ENCODE measurements at places on chromosomes 5 and 9.

DNA sequence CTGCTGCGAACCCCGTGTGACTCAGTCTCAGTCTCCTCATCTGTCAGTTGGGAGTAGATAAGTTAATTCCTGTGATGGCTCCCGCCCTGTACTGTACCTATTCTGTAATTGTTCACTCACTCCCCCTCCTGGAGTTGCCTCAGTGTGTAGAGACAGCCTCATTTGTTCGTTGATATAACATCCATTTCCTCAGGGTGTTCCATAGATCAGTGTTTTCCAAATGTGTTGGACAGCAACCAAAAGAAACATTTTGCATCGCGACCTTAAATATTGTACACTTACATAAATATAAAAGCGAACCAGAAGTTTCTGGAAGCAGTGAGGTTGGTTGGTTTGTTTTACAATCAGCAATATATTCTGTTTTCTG is 698 bp downstream of the NFX1 start:
- DNase-seq: no peak

- DNase-seq: peak; percentile 19
These were observed 32.3 kb downstream of the PRRX2 start for GRCh38 chr9:129697656-129698253.

DNA sequence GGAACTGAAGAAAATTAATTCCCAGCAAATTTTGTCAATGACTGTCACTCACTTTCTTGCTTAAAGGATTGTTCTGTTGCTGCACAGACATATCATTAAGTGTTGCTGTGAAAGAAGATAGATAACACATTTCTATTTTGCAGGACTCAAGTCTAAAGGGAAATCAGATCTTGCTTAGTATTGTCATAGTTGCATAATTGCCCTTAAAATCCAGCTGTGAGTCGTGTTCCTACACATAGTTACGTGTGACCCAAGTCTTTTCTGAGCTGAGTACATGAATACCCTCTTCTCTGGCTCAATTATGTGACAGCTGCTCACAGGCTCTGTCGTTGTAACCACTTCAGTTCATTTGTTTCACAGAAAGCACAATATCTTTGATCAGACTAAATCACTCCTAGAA is 390.8 kb downstream of the DTWD2 start:
- DNase-seq: no peak

DNA sequence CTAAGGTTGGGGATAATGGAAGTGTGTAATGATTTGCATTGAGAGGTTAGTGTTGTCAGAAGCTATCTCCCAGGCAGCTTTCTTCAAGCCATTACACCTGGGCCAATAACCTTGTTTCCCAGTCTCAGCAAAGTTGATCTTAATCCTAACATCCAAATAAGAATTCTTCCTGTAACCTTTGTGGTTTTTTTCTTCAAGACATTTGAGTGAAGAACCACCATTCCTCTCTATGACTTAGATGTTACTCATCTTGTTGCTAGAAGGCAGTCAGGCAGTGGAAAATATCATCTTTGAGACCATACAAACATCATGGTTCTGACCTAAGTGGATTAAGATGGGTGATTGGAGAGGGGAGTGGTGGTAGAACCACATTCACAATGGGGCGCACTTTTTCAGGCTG is 103.5 kb downstream of the NDUFAF2 start:
- no peak for DNase-seq

DNA sequence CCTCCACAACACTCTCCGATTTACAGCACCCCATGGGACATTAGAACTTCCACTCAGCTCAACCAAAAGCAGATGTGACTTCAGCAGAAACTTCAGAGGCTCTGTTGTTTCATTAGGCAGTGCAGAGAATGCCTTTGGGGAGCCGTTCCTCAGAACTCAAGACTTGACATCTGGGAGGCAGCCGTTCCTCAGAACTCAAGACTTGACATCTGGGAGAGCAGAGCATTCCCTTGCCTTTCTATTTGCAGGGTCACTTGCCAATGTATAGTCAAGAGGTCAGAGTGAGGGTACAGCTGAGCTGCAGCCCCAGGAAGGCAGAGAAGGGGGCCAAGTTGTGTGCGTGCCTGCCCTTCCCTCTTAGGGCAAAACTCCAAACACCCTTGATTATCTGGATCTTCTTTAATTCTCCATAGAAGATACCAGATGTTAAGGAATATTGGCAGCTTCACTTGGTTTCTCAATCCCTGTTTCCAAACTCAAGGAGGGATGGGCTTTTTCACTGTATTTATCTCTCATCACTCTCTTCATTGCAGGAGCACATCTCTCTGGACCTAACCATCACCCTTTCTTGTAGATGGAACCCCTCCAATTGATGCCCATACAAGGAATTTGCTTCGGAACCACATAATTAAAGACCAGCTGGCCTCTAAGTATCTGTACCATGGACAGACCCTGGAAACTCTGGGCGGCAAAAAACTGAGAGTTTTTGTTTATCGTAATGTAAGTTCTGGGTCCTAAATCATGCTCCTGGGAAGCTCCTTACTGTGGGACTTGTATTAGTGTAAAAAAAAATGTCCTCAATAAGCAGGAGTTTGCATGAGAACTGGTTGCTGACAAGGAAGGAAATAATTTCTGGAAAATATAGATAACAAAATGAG is 25.6 kb downstream of the TGFBI start:
- no peak for DNase-seq

GRCh38 chr5:135508496-135509005 is 27.2 kb downstream of the NEUROG1 start:
- DNase-seq: no peak

GRCh38 chr5:56440871-56441740 is 208.0 kb upstream of the ANKRD55 start:
- no peak for DNase-seq

- DNase-seq: no peak
These were observed 3.9 kb downstream of the GRK6 start for GRCh38 chr5:177430140-177430951.

DNA sequence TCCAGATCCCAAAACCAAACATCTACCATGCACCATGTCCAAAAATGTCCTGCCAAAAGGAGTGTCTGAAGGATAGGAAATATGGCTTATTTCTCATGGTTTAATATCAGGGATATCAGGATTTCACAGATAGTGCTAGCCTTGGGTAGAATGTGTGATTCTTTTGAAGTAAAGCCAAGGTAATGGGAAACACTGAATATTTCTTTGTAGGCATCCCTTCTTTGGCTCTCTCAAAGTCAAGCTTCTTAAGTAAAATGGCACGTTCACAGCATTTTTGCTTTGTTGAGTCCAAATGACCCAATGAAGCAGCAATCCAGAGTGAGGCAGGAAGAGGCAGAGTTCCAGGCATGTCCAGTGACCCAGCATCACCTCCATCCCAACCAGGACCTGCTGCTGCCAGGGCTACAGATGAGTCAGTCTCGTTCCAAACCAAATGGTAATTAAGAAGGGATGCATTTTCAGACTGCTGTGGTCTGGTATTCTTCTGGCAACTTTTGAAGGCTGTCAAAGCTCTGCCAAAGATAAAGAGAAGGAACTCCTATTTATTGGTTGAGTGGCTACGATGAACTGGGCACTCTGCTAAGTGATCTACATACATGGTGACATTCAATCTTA is 678.8 kb upstream of the KLF4 start:
- no peak for DNase-seq

- no peak for DNase-seq
These were observed 100.3 kb upstream of the ELAVL2 start for GRCh38 chr9:23926368-23926767.

- DNase-seq: no peak
These were observed 6.3 kb downstream of the IFNA21 start for GRCh38 chr9:21160178-21160577.

GRCh38 chr9:110635589-110635988 is 33.0 kb upstream of the MUSK start:
- no peak for DNase-seq

DNA sequence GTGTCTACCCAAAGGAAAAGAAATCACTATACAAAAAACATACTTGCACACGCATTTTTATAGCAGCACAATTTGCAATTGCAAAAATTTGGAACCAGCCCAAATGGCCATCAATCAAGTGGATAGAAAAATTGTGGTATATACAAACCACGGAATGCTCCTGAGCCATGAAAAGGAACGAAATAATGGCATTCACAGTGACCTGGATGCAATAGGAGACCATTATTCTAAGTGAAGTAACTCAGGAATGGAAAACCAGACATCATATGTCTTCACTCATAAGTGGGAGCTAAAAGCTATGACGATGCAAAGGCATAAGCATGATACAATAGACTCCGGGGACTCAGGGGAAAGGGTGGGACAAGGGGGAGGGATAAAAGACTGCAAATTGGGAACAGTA is 78.4 kb downstream of the ENC1 start:
- no peak for DNase-seq

- DNase-seq: no peak
These were observed 861 bp downstream of the NTRK2 start for GRCh38 chr9:84670138-84671041.

GRCh38 chr5:134095887-134096589 is 18.4 kb upstream of the TCF7 start:
- no peak for DNase-seq

- no peak for DNase-seq
These were observed 184.2 kb downstream of the NSG2 start for GRCh38 chr5:174229514-174230370.

DNA sequence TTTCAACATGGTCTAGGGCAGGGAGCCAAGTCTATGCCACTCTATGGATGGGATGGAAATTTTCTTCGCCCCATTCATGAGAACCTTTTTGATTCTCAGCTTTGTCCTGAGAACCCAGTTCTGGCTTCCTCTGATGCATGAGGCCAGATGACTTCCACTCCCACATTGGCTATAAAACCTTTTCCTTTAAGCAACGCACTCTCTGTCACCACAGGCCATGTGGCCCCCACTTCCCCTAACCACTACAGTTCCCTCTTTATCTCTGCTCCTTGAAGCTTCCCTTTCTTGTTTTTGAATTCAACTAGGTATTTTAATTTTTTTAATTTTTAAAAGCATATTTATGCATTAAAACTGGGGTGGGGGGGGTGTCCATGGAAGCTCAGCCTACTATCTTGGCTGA is 401.3 kb downstream of the ENC1 start:
- DNase-seq: no peak

- no peak for DNase-seq
These were observed 111.1 kb downstream of the KCTD16 start for GRCh38 chr5:144281784-144282183.

DNA sequence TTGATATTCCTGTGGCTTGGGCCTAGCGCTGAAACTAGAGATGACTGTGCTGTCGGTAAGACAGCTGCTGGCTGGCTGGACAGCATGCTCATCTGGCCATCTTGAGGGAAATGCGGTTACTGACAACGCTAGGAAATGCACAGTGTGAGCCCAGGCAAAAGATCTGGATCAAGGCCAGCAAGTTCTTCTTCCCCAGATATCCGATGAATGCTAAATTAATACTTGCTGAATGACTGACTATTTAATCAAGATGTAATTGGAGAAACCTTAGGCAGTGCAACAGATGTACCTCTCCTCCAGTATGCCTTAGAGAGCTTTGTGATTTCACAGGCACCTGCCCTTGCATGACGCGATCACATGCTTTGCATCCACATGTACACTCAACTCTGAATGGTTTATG is 659.1 kb downstream of the EFNA5 start:
- DNase-seq: no peak

DNA sequence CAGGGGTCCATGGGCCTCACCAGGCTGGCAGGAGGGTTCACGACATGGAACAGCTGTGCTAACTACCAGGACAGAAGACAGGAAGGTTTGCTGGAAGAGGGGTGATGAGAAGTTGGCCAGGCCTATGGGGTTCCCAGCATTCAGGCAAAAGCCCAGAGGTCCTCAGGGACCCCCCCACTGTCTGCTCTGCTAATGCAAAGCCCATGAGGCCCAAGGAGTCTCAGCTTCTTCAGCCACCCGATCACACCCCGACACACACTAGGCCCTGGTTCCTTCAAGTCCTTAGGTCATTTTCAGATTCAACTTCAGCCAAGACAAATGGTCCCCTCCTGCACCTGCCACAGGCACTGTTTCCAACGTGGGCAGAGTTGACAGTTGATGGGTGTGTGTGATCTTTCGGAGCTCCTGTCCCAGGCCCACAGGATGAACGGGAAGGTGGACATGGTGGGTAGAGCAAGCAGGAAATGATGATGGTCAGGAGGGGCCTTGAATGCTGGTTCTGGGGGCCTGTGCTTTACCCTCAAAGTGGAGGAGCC is 20.4 kb downstream of the ADAMTS2 start:
- DNase-seq: no peak

DNA sequence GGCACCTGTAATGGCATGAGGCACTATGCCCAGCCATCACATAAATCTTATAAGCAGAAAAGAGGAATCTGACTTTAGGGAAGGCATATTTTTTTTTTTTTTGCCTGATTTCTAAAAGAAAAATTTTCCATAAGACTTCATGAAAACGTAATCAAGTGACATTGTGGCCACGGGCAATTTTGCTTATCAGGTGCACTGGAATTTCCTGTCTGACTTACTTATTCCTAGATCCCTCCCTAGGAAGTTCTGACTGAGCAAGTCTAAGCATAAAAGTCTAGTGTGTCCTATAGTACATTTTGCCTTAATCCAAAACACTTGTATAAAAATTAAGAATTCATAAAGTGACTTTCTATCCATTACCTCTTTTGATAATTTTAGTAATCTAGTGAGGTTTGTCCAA is 12.5 kb downstream of the C5orf46 start:
- DNase-seq: no peak

- DNase-seq: no peak
These were observed 255.9 kb downstream of the PSAT1 start for GRCh38 chr9:78552802-78553201.

DNA sequence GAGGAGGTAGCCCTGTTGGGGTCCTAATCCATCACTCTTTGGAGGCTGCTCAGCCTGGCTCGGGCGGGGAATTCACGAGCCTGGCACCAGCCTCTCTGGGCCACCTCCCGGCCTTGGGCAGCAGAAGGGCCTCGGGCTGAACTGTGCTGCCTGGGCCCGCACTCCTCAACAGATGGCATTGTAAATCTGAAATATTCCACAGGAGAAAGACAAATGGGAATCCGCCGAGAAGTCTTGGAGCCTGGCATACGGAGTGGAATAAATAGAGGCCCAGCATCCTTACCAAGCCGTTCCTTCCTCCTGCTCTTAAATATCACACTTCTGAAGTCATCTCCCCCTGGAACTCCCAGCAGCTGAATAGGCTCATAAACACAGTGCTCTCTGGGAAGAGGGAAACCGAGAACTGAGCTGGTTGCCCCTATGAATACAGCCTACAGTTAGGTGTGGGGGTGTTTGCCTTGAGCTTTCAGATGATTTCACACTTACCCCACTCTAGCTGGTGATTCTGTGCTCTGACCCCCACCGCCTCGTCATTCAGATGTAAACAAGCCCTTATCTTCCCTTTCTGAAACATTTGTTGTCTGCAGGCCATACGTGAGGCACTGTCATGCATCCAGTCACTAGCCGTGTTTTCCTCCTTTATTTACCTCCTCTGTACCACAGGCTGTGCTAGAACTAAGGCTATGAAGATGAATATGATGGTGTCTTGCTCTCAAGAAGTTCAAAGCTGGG is 455.0 kb upstream of the CLINT1 start:
- DNase-seq: no peak

DNA sequence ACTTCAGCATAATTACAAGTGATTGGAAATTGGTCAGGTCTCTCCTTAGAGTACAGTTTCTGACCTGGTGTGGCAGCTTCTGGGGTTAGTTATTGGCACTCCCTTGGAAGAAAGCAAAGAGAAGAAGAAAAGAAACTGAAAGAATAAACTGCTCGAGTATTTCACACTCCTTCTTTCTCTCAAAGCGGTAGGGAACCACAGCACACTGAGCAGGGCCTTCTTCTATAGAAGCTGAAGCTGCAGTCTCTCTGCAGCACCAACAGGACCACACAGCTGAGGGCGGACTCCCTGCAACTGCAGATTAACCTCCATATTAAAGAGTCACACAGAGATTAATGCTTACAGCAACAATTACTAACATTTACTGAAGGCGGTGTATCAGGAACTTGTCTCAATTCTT is 152.0 kb downstream of the TRPM6 start:
- no peak for DNase-seq

All from activated CD4-positive, alpha-beta T cell treated with anti-CD3 and anti-CD28 coated beads for 1 hour (primary cell).